ENCODE measurements at places on chromosomes 11 and 22.

DNA sequence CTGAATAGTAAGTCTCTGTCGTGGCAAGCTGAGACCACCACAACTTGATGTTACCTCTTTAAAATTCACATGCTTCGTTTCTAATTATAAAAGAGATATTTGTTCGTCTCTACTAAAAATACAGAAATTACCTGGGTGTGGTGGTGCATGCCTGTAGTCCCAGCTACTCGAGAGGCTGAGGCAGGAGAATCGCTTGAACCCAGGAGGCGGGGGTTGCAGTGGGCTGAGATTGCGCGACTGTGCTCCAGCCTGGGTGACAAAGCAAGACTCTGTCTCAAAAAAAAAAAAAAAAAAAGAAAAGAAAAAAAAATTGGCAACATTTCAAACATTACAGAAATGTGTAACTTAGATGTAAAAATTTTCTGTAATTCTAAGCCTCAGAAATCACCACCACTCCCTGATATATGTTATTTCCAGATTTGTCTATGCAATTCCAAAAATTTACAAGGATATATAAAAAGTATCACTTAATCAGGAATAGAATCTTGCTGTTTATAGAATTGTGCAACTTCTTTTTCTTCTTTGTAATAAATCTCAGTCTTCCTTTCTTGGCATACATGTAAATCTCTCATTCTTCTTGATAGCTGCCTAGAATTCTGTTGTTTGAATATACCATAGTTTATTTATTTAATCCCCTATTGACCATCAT is 37.3 kb downstream of the C11orf96 start:
- DNase-seq, result no peak

DNA sequence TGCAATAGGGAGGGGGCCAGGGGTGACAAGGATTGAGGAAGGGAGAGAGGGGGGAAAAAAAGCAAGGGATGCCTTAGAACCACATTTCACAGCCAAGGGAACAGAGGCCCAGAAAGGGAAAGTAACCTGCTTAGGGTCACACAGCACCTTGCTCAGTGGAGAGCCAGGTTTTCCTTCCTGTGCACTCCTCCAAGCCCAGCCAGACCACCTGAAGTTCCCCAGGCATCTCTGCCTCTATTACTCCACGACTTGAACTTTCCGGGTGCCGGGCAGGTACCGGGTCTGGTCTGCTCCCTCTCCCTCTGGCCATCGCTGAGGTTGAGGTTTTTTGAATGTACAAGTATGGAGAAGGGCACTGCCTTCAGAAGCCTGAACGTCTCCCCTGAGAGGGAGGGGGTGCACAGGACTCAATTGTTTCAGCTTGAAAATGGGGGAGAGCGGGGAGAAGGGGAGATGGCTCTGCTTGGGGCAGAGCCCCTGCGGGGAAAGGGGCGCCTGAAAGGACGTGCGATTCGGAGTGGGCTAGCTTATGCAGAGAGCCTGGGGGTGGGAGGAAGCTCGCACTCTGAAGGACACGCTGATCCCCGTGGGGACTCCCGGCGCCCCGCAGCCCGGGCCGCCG is 516 bp upstream of the SERPINH1 start:
- DNase-seq, result no peak

DNA sequence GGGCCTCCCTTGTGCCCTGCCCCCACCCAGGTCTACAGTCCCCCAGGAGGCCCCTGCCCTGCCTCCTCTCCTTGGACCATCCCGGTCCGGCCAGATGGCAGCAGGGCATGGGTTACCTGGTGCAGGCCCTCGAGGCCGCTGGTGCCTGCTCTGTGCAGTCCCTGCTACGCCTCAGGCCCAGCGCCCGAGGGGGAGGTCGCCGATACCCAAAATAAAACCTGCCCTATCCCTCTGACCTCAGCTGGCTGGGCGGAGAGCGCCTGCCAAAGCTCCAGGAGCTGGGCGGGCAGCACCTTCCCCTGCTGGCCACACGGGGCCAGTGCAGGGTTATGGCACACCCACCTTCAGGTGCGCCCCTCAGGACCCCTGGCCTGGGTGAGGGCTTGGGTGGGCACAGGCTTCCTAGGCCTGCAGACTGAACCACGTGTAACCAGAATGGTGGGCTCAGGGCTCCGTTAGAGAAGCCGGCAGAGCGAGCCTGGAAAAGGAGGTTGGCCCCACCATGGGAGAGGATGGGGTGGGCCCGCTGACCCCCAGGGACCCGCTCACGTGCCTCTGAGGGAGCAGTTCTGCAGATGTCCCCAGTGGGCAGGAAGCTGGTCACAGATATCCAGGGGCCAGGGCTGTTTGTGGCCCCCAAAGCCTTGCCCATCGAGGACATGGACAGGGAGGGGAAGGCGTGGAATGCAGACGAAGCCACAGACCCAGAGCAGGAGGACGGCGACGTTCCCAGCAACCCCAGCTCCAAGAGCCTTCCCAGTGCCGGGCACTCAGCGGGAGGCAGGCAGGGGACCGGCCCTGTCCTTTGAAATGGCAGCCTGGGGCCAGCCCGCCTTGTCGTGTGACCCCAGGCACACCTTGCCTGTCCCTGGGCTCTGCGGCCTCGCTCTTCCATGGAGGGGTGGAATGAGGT is 1.7 kb upstream of the TNNT3 start:
- DNase-seq, result no peak

DNA sequence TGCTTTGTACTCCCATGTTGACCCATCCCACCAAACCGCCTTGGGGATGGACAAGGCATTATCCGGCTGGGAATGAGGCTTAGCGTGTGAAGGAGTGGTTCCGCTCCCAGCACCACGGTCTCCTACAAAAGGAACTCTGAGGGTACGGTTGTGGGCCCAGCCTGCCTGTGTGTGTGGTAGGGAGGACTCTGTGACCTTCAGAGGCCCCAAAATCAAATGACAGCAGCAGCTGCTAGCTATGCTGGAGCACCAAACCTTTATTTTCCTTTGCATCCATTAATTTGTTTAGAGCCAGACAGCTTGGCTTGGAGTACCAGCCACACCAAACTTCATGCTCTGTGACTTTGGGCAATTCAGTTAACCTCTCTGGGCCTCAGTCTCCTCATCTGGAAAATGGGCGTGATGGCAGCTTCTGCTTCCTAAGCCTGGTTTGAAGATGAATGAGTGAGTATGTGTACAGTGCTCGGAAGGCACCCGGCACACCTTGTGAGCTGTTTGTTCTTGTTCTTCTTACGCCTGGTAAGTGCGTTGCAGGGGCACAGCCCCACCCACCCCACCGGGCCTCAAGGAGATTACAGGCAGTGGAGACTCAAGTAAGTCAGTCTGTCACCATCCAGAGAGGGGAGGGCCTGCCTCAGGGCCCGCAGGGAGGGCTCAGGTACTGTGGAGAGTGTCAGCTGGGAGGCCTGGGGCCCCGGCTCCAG is 25.3 kb downstream of the MB start:
- no peak for DNase-seq

GRCh38 chr11:59191095-59191494 is 19.2 kb downstream of the DTX4 start:
- no peak for DNase-seq

GRCh38 chr11:79353706-79354105 is 87.1 kb downstream of the TENM4 start:
- DNase-seq, result no peak

DNA sequence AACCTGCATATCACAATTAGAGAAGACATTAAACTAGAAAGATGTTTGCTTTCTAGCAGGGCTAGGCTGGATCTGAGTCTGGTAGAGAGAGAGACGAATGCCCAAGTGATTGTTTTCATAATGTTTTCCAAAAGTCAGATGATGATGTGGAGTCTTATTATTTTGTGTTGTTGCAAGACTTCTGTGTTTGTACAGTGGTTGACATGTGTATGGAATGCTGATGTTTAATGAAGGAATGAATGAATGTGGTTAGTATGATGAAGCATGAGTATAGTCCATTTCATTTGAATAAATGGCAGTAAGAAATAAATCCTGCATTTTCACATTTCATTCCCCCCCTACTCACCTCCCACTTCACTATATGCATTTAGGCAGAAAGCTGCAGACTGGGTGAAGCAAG is 69.6 kb downstream of the PPP2R1B start:
- DNase-seq, result no peak

GRCh38 chr22:32564170-32565001 is 89.8 kb downstream of the FBXO7 start:
- no peak for DNase-seq

DNA sequence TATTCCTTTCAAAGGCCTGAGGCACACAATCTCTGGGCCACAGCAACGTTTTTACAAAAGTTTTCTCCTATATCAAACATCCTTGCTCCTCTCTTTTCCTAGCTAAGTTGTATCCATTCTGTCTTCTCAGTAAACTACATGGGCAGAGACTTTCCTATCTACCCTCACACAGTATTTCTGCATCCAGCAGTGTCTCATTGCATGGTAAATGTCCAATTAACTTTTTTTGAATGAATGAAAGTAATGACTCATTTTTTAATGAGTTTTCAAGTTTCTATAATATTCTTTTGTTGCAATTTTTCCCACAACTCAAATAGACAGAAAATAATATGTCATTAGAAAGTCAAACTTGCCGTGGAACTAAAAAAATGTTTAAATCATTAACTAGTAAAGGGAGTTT is 688.6 kb downstream of the JRKL start:
- DNase-seq, result no peak

DNA sequence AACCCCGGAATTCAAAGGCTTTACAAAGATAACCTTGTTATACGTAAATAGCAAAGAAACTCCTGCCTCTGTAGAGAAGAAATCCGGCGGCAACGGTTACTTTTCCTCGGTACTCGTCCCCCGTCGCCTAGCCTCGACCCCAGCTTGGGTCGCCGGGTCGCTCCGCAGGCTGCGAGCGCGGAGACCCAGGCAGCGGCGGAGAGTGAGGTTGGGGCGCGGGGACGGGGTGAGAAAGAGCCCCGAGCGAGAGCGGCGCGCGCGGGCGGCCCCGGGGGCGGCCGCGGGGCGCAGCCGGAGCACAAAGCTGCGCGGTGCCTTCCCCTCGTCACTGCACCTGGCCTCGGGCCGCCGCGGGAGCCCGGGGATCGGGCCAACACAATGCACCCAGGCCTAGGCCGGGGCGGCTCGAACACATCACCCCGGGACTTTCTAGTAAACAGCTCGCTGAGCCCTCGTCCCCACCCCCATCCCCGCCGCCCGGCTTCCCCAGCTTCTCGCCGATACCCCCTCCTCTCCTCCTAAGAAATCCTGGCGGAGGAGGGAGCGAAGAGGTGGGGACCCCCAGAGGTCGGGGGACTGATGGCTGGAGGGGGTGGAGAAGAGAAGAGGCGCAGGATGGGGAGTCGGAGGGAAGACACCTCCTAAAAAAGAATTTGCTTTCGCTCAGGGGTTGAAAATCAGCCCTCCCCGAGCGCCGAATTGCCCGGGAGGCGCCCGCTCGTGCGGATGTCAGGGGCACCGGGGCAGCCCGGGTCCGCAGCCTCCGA is 845 bp downstream of the MPPED2 start:
- no peak for DNase-seq

- DNase-seq, result no peak
Observed at GRCh38 chr11:94305146-94305545, 766 bp downstream of the IZUMO1R start.

- no peak for DNase-seq
Observed at GRCh38 chr11:61720597-61720996, 31.8 kb upstream of the MYRF start.

DNA sequence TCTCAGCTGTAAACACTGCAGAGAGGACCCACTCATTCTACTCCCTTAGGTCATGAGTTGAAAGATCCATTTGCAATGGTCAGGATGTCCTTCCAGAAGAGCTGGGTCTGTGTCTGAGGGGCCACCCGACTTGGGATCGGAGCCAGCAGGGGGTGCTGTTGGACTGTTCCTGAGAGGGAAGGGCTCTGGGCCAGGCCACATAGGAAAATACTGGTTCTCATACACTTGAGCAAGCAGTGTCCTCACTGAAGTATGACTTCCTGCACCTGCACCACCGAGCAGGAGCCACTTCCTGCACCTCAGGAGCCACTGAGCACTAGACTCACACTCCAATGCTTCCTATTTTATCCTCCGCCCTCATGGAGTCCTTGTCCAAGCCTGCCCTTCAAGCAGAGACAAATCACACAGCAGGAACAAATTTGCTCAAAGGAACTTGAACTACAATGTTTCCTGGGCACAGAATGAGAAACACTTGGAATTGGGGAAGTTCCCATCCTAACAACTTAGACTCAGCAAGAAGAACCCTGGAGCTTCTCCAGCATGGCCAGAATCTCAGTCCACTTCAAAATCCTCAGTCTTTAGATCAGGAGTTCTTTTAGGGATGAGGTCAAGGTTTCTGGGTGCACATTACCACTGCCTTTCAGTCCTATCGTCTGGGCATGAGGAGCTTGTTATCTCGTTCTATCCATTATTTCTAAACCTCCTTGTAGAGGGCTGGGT is 36.6 kb upstream of the VPREB1 start:
- no peak for DNase-seq

- peak; percentile 89 for DNase-seq
Observed at GRCh38 chr11:36010010-36010740, 66.3 kb downstream of the LDLRAD3 start.

- DNase-seq, result no peak
Observed at GRCh38 chr22:43313890-43314474, 29.2 kb downstream of the SCUBE1 start.

- DNase-seq, result no peak
Observed at GRCh38 chr11:104944076-104944475, 24.3 kb downstream of the CASP4 start.

DNA sequence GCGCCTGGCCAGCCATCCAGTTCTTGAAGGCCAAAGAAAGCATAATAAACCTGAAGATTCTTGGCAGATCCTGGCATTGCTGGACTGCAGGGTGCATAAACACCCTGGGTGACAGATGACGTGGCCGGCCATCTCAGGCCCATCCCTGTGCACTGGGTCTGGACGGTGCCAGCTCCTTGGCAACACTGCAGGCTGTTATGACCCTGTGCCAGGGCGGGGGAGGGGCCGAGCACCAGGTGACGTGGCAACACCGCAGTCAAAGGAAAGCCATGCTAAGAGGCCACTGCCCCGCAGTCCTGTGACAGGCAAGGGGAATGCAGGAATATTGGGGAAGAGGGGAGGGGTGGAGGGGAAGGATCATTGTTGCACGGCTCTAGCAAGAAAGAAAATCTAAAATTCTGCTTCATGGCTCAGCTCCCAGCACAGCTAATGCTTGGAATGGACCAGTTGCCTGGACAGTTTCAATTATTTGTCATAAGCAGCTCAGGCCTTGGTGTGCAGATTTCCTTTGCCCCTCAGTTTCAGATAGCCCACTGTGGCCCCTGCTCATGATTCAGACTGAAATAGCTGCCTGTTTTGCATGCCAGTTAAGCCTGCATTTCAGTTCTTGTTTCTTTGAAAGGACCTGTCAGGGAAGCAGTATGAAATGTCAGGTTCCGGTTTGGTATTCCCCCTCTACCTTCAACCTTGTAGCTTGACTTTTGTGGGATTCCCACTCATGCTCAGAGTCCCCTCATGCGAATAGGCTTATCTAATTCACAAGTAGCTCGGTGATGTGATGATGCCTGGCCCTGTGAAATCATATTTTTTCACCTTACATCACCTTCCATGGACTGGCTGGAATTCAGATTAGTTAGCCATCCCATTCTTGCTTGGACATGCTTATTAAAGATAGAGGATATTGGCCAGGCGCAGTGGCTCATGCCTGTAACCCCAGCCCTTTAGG is 29.7 kb upstream of the DDX6 start:
- DNase-seq, result peak; percentile 69

- DNase-seq, result no peak
Observed at GRCh38 chr11:77207618-77208313, 79.7 kb downstream of the MYO7A start.

- peak; percentile 38 for DNase-seq
Observed at GRCh38 chr11:39145346-39145745, 2314.1 kb downstream of the LRRC4C start.
